ENCODE measurements at places on chromosomes 6 and 20. TPM values are rescaled to one million over a fixed set of nuclear protein-coding genes. Genes with fewer than 3 reads are reported as not detected.

TGIF2 gene
- 9.7 TPM for total RNA-seq

DNA sequence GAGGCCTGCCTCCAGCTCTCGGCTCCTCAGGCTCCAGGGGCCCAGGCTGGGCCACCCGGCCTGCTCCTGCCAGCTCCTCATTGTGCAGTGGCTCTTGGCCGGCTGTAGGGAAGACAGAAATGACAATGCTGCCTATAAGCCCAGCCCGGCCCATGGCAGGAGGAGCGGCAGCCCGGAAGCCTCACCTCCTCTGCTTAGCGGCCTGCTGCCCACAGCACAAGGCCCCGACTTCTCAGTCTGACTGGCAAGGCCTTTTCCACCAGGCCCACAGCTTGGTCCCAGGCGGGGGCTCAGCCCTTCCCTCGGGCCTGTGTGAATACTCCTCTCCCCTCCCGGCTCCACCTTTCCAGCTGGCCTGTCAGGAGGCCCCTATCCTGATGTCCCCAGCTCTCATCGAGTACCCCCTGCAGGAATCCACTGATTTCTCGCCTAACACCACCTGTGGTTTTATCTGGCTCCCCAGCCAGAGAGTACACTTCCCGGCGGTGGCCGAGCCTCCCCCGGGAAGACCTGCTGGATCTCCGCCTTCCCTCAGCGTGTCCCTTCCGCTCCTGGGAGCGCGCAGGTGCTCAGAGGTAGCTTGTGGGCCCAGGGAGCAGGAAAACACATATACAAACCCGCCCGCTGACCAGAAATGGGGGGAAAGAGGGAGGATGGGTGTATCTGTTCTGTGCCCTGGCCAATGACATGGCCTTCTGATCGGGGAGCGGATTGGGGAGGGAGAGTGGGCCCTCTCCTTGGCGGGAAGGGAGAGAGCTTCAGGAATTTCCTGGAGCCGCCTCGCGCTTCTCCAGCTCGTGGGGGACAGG is 963 bp downstream of the DDRGK1 start:
- peak; percentile 32 for DNase-seq

DNA sequence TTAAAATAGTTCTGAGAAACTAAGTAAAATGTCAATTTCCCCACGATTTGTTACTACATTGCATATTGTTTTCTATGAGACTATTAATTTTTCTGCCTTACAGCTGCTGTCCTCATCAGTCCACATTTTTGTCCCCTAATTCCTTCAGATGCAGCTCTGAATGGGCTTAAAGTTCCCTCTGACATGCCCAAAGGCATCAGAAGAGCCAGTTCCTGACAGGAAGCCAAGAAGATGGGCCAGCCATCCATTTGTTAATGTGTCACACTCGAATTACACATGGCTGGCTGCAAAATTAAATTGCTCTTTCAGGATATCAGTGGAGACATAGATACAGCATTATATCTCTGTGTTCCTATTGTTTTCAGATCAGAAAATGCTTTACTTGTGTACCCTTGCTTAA is 1223.0 kb downstream of the EPHA7 start:
- no peak for DNase-seq

DNA sequence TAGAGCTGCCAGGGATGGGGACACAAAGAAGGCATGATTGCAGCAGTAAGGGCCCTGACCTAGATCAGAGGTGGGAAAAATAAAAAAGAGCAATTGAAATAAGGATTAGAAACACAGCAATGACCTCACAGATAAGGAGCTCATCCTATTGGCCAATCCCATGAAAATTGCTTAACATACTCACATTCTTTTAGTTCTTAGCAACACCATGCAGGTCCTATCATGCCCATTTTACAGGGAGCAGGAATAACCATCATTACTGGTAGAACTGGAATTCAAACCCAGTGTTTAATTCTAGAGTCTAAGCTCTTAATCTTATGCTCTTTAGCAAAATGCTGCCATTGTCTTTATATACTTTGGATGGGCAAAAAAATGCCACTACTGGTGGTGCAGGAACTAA is 267.7 kb downstream of the RNF144B start:
- peak; percentile 35 for DNase-seq

Data from MCF 10A (cell line).